Urinary bladder (tissue), 4 donors: ENCODE measurements at places on chromosomes 1 and 21. TPM values are rescaled to one million over a fixed set of nuclear protein-coding genes. Genes with fewer than 3 reads are reported as not detected.

DNA sequence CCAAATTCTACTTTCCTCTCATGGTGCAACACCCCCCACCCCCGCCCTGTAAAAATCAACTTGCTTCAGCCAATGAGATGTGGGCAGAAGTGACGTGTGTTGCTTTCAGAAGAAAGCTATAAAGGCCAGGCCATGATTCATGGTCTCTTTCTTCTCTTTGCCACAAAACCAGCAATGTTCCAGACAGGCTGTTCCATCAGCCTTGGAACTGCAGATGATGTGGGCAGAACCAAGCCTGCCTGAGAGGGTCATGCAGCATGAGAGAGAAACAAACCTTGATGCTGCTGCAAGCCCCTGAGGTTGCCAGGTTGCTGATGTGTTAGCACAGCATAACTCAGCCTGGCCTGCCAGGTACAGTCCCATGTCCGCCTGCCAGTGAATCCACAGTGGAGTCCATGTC, 41.8 kb downstream of the MIS18A start:
- no peak for DNase-seq

GRCh38 chr1:59138402-59138801, 158.5 kb upstream of the FGGY start:
- no peak for DNase-seq

DNA sequence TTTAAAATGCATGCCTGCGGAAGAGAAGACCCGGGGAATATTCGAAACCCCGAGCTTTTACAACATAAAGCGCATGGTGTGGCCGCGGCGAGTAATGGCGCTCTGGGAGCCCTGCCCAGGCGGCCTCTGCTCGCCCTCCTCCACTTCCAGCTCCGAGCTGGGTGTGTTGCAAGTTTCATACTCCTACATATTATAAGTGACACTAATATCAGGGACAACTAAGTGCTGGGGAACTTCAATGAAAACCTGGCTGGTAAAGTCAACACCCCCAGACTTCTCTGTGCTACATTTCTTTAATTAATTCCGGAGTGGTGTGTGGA, 11.8 kb downstream of the SIM2 start:
- DNase-seq, result no peak

C8A gene
- not detected for total RNA-seq

SHE gene
- total RNA-seq, result 17.7 TPM

GRCh38 chr21:23160914-23161313, 2162.7 kb downstream of the NCAM2 start:
- DNase-seq, result no peak

DNA sequence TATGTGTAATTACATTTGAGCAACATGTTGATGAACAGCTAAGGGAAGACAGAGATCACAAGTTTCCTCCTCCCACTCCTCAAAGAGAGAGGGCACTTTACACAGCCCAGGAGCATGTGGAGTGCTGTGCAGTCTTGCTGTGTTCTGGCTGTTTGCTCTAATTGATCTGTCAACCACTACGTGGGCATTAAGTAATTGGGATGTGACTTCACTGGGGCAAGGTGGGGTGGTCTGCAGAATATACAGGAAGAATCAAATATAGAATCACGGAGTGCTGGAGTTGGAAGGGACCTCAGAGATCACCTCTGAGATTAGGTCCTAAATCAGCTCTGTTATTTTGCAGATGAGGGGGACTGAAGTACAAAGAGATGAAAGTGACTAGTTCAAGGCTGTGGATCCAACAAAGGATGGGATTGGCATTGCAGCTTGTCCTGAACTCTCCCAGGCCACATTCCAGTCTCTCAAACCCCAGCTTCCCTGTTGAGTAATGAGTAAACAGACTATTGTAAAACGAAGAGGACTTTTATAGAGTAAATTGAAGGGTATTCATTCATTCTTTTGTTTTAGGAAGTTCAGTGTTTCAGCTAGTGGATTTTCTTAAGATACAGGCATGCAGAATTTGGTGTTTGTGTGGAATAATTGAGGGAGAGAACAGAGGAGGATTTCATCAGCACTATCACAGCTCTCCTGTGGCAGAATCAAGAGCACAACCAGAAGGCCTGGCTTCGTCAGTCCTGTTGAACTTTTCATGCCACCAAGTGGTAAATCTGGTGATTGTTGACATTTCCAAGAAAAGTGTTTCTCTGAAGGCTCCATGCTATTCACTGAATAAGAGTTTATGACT, 22.4 kb downstream of the NOS1AP start:
- no peak for DNase-seq

FOXD3 gene
- total RNA-seq, result 2.9 TPM

GRCh38 chr1:240831191-240831631, 219.3 kb upstream of the GREM2 start:
- DNase-seq, result no peak

GRCh38 chr1:181257117-181257516, 168.6 kb downstream of the IER5 start:
- no peak for DNase-seq

CNR2 gene
- total RNA-seq, result 0.11 TPM

GRCh38 chr1:12501661-12502060, 116.3 kb downstream of the DHRS3 start:
- no peak for DNase-seq

TRABD2B gene
- 2.4 TPM for total RNA-seq

GRCh38 chr1:4486408-4487120, 167.8 kb upstream of the AJAP1 start:
- DNase-seq, result no peak

DNA sequence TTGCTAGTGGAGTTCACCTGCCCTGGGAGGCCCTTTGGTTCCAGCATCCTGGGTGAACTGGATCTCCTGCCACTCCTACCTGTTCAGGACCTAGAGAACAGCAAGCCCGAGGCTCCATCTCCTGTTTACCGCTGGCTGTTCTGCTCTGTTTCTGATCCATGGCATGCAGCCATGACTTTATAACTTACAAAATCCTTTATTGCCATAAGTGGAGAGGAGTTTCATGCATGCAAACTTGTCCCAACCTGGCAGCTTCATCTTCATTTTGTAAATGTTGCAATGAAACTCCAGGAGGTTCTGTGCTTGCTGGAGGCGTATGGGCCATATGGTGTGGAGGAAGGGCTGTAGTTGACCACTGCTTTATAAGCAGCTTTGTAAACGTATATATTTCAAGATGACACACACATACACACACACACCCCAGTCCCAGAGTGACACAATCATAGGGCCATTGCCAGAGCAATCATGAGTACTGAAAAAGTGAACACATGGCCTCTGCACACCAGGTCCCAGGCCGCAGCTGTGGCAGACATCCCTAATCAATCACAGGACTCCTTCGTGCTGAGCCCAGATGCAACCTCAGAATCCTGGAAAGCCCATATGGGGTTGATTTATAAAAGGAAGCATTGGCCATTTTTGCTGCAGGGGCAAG, 69.0 kb downstream of the UBIAD1 start:
- no peak for DNase-seq

DDAH1 gene
- 32.9 TPM for total RNA-seq

DNA sequence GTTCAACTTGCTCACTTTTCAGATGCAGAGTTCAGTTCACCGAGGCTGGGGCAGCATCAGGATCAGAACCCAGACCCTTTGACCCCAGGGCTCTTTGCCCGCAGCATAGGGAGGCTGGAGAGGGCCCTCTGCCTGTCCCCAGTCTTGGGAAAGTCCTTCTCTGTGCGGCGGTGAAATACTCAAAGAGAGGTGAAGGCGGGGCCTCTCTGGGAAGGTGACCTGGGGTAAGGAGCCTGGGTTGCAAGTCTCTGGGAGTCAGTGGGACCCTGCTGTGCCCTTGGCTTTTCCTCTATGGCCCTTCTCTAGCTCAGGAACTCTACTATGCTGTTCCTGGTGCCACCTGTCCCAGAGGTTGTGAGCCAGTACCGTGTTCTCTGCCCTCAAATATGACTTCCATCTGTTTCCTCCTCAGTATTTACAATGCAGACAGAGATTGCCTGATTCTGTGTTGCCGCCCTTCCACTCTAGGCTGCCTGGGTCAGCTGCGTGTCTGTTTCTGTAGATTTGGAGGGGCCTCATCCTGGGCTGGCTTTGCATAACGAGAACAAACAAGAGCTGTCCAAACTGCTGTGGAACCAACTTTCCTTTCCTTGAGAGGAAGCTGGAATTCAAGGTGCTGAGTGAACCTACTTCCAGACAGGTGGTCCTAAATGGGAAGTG, 18.7 kb upstream of the ZBTB21 start:
- no peak for DNase-seq

GRCh38 chr21:26798856-26799751, 46.1 kb downstream of the ADAMTS1 start:
- no peak for DNase-seq

PGLYRP3 gene
- not detected for total RNA-seq

- DNase-seq, result no peak
Observed at GRCh38 chr1:3537359-3537758, 73.9 kb downstream of the MEGF6 start.

GRCh38 chr1:2602311-2602835, 15.8 kb downstream of the PRXL2B start:
- DNase-seq, result no peak

- no peak for DNase-seq
Observed at GRCh38 chr1:218390618-218391017, 45.5 kb downstream of the TGFB2 start.

RIPPLY3 gene
- not detected for total RNA-seq

ACTL8 gene
- not detected for total RNA-seq

DNA sequence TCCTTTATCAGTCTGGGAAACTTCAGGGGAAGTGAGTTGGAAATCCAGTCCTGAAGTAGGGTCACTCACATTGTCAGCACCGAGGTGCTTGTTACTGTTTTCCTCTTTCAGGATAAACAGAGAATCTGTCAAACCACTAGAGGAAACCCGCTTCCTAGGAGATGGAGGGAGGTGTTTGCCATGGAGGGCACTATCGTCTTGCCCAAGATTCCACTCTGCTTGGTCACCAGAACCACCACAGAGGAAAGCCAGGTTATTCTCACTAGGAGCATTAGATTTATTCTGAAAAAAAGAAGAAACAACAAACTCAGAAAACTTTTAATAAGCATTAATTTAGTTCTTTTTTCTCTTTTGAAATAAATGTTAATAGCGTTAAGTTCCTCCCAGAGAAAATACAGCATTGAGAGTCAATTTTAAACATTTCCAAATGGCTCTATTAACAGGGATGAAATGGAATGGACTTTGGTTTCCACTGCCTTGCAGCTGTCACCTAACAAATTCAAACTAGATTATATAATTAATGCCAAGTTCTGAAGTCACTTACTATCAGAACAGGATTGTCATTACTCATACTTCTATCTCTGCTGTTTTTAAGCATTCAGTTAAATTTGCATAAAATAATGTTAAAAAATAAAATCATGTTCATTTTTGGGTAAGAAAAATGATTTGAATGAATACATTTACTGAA, 242.8 kb downstream of the CRB1 start:
- no peak for DNase-seq

DNA sequence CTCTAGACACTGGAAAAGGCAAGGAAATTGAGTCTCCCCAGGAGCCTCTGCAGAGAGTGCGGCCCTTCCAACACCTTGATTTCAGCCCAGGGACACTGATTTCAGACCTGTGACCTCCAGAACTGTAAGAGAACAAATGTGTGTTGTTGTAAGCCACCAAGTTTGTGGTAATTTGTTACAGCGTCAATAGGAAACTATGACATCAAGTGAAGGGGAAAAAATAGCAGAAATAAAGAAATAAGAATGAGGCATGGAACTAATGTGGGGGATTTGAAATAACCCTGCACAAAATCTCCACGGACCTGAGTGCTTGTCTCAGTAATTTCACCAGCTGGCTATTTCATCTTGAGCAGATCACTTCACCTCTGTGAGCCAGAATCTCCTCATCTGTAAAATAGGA, 227.8 kb upstream of the JUN start:
- no peak for DNase-seq

GRCh38 chr1:243546457-243546856, 290.6 kb downstream of the SDCCAG8 start:
- DNase-seq, result no peak

- no peak for DNase-seq
Observed at GRCh38 chr1:29629814-29630516, 393.6 kb downstream of the PTPRU start.

NOS1AP gene
- total RNA-seq, result 2.0 TPM

DNA sequence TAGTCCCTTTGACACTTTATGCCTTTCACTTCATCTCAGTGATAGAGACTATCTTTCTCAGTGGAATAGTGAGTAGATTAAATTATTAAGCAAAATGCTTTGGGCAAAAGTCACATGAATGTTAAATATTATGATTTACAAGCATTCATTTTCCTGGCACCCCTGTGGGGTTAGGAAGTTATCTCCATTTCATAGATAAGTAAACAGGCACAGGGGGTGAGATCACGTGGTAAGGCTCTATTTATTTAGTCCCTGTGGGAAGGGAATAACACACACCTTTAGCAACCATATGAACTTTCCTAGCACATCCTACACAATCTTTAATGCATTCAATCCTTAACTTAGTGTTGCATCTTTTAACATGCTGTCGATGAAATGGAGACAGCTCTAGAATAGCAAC, 12.3 kb downstream of the PSMB2 start:
- no peak for DNase-seq

DNA sequence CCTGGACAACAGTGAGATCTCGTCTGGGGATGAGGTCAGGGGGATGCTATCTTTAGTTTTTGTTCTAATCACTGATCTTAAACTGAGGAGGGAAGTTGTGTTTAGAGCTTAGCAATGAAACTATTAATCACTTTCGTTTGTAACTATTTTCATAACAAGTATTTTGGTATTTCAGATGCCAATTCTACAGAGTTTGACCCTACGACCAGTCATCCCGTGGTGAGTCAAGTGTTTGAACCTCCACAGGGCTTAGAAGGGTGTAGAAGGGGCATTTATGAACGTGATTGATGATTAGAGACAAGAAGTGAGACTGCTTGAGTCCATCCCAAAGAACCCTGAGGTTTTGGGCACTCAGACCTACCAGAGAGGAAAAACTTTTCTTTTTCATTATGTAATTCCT, 15.6 kb downstream of the SLFNL1 start:
- DNase-seq, result no peak

DNA sequence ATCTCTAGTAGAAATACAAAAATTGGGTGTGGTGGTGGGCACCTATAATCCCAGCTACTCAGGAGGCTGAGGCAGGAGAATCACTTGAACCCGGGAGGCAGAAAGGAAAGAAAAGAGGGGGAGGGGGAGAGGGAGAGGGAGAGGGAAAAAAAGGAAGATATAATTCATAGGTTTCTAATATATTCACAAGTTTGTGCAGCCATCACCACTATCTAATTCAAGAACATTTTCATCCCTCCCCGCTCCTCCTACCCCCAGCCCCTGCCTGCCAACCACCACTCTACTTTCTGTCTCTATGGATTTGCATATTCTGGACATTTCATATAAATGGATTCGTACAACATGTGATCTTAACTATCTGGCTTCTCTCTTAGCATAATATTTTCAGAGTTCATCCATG, 133.1 kb upstream of the KIAA1614 start:
- DNase-seq, result no peak
